ENCODE measurements at places on chromosomes 6 and 20. TPM values are rescaled to one million over a fixed set of nuclear protein-coding genes. Genes with fewer than 3 reads are reported as not detected.

The SNX5 gene
- total RNA-seq, result 79.8 TPM

The ORC3 gene
- total RNA-seq, result 52.4 TPM

The OPN5 gene
- not detected for total RNA-seq

- no peak for DNase-seq
Observed at GRCh38 chr20:16290358-16290757, 282.9 kb downstream of the KIF16B start.

GRCh38 chr6:144769142-144769541 is 484.0 kb downstream of the UTRN start:
- DNase-seq, result no peak

DNA sequence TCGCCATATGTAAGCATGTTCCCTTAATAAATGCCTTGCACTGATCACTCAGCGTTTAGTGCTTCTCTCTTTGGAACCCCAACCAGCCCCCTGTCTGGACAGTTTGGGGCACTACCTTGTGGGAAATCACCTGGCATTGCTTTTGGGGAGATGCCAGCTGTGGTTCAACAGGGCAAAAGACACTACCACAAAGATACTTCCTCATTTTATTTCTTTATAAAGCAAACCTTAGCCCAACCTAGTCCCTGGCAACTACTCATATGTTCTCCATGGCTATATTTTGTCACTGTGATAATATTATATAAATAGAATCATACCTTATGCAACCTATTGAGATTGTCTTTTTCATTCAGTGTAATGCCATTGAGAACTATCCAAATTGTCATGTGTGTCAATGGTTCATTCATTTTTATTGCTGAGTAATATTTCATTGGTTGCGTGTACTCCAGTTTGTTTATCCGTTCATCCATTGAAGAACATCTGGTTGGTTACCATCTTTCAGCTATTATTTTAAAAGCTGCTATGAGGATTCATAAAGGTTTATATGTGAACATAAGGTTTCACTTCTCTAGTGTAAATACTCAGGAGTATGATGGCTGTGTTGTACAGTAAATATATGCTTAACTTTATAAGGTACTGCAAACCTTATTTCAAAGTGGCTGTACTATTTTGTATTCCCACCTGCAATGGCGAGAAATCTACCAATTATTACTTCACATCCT is 114.8 kb downstream of the MOXD1 start:
- DNase-seq, result no peak

DNA sequence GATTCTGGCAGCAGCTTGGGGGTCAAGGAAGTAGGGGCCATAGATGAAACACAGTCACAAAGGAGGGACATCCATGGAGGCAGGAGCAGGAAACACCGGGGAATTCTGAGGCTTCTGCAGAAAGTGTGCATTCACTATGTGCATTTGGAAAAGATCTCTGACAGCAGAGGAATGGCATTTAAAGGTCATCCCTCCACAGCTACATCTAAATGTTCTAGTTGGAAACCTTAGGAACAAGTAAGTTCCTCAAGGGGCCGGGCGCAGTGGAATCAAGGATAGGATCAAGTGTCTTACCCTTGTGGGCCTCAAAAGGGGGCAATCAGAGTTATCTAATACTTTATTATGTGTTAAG is 8.8 kb downstream of the C6orf136 start:
- DNase-seq, result no peak

- no peak for DNase-seq
Observed at GRCh38 chr6:2556761-2557160, 194.0 kb downstream of the MYLK4 start.

- DNase-seq, result no peak
Observed at GRCh38 chr6:64777941-64778785, 928.9 kb downstream of the EYS start.

DNA sequence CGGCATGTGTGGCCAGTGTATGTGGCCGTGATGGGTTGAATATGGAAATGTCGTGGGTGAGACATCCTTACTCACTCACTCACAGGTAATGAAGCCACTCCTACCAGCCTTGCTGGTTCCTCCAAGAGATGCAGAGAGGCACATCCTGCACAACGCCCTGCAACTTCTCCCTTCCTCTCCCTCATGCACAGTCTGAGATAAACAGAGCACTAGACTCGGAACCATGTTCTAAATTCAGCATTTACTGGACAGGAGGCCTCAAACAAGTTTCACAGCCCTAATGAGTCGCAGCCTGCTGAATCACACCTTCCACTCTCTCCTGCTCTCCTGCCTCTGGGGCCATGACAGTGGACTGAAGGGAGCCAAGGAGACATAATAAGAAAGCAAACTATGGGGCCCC is 91.2 kb downstream of the ISM1 start:
- no peak for DNase-seq

- DNase-seq, result no peak
Observed at GRCh38 chr6:168960551-168961263, 292.9 kb downstream of the THBS2 start.

- DNase-seq, result no peak
Observed at GRCh38 chr20:14883324-14883723, 545.9 kb upstream of the FLRT3 start.
